ENCODE measurements at places on chromosomes 2 and 18.

DNA sequence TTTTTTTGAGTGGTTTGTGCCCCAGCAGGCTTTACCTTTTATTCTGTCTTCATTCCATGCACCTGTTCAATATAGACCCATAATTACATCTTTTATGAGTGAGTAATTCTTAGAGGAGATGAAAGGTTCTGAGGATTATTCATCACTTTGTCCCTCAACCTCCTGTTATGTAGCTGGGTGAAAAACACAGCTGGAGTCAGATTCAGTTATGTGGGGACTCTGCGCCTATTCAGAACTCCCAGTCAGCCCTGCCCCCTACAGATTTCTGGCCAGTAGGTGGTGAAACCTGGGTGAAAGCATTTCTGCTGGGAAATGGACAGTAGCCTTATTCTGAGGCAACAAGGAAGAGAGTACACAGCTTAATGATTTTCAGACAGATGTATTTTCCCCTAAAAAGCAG, 107.8 kb downstream of the MGAT5 start:
- DNase-seq = no peak

GRCh38 chr18:23908827-23909226, 105.7 kb upstream of the TTC39C start:
- DNase-seq = no peak

GRCh38 chr2:209496586-209496982, 72.7 kb downstream of the MAP2 start:
- DNase-seq = no peak

DNA sequence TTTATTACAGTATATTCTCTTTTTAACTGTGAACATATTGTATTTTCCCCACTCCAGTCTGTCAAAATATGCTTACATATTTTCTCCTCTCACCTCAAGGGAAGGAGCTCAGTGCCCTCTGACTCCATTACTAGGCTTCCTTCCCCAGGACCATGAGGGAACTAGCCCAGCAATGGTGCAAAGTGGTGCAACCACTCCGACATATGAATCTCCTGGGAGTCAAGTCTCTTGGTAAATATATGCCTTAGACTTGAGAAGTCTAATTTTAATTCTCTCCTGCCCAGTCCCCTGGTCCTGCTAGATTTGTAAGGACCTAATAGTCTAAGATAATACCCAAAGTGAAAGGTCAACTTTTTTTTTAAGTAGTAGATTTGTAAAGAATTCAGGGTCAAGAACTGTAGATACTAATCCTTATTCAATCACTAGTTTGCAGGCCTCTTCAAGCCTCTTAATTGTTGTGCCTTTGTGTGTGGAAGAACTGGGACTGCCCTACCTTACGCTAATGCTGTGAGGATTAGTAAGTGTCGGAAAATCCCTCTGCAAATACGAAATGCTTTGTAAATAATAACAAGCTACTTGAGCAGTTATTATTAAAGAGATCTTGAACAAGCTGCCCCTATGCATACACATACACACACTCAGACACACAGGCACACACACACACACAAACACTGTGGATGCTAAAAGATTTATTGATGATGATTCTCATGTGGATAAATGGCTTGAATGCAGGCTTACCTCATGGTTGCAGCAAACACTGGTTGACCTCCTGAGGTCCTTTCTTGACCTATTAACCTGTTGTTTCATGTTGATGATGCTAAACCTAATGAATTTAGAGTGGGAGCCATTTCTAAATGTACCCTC, 251.2 kb upstream of the PARD3B start:
- no peak for DNase-seq
